ENCODE measurements at places on chromosomes 16 and 17.

GRCh38 chr16:14338236-14338635 is 267.1 kb downstream of the MRTFB start:
- no peak for DNase-seq

- DNase-seq, result no peak
Measured at GRCh38 chr17:4008441-4009185, 44.4 kb upstream of the ATP2A3 start.

- no peak for DNase-seq
Measured at GRCh38 chr17:40316571-40317344, 7.8 kb downstream of the RARA start.

GRCh38 chr17:14432079-14432478 is 131.2 kb downstream of the HS3ST3B1 start:
- DNase-seq, result no peak

- DNase-seq, result no peak
Measured at GRCh38 chr17:31900877-31901276, 631 bp downstream of the UTP6 start.

GRCh38 chr16:54454616-54455015 is 168.0 kb upstream of the IRX3 start:
- no peak for DNase-seq

DNA sequence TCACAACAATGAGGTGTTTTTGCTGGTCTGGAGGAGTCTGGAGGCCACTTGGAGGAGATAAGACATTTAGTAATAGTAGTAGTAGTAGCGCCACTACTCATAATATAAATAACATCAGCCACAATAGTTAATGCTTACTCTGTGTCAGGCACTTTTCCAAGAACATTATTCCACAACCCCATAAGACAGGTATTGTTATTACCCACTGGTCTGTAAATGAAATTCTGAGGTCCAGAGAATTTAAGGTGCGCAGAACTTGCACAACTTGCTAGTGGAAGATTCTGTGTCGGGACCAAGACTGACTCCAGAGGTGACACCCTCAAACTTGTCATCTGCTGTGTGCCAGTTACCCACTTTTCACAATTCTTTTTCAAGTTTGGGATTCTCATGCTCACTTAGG is 106.5 kb downstream of the MRM1 start:
- DNase-seq, result no peak

DNA sequence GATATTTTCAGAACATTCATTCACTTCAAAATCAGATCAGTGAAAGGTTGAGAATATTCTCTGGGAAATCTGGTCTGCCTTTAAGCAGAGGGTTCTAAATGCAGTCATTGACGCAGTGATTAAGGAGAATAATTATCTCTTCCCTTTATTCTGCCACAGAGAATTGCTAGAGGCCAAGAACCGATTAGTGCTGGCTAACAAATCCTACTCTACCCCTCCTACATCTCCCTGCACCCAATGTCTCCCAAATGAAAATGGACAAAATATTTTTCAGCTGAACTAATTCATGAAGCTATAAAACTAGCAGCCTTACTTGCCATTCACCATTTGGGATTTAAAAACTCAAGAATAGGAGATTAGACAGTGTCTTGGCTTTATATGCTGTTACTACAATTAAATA is 185.5 kb upstream of the SOX9 start:
- no peak for DNase-seq

- no peak for DNase-seq
Measured at GRCh38 chr17:17768424-17769088, 68.2 kb downstream of the SREBF1 start.

DNA sequence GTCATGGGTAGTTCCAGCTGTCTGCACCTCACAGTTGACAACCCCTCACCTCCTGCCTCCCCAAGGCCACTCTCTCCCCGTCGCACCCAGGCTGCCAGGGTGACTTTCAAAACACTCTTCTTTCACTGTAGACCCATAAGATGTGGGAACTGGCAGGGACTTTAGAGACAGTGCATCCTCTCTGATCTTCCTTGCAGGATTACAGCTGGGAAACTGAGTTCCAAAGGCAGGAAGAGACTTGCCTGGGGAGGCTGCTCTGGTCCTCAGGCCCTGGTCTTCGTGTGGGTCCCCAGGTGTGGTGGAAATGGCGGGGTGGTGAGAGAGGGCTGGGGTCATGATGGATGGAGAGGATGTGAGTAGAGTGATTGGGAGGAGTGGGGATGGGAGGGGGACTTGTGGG is 21.9 kb upstream of the NKD1 start:
- DNase-seq, result no peak

GRCh38 chr17:35373984-35374765 is 754 bp upstream of the SLFN11 start:
- DNase-seq, result peak; percentile 26

GRCh38 chr16:68640972-68641371 is 4.1 kb upstream of the CDH3 start:
- DNase-seq, result no peak

DNA sequence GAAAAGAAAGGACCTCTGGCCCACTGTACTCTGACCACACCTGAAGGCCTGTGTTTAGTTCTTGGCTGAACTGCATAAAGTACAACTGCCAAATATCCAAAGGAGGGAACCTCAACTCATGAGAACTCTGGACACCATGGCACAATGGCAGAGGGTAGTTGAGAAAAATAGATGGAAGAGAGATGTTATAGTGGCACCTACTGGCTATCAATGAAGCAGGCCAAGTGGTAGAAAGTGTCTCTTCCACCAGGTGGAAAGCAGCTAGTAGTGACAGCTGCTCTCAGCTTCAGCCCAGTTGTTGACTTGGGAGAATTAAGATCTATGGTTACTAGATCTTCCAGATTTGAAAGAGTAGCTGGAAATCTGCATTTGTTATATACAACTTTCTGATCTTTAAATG is 3.2 kb downstream of the MED31 start:
- no peak for DNase-seq

GRCh38 chr16:68144008-68144407 is 58.8 kb downstream of the NFATC3 start:
- no peak for DNase-seq

GRCh38 chr17:43784628-43785101 is 4.4 kb downstream of the CFAP97D1 start:
- DNase-seq, result no peak

DNA sequence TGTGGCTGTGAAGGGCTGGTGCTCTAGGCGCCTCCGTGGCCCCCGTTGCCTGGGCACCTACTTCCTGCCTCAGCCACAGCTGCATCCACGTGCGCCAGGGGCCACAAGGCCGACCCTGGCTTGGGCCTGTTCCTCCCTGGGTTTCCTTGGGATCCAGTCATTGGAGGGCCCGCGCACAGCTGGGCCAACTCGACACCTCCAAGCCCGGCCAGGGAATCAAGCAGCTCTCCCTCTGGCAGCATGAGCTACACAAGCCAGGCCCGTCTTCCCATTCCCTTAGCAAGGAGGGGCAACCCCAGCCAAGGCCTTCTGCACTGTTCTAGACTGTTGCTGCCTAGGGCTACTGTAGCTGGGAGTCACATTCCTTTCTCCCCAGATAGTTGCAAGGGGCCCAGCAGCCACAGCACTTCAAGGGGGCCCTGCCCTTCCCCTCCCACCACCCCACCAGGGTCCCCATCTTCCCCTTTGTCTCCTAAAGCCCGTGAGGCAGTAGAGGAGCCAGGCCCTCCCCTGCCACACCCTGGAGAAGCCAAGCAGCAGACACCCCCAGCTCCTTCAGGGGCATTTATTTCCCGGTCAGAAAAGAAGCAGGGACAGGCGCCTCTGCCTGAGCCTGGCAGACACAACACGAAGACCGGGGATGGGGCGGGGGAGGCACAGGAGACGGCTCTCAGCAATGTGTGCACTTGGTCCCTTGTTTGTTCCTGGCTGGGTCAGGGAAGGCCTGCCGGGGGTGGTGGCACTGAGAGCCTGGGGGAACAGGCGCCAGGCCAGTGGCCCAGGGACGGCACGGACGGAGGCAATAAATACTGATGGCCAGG is 3.8 kb downstream of the ARHGDIA start:
- no peak for DNase-seq

DNA sequence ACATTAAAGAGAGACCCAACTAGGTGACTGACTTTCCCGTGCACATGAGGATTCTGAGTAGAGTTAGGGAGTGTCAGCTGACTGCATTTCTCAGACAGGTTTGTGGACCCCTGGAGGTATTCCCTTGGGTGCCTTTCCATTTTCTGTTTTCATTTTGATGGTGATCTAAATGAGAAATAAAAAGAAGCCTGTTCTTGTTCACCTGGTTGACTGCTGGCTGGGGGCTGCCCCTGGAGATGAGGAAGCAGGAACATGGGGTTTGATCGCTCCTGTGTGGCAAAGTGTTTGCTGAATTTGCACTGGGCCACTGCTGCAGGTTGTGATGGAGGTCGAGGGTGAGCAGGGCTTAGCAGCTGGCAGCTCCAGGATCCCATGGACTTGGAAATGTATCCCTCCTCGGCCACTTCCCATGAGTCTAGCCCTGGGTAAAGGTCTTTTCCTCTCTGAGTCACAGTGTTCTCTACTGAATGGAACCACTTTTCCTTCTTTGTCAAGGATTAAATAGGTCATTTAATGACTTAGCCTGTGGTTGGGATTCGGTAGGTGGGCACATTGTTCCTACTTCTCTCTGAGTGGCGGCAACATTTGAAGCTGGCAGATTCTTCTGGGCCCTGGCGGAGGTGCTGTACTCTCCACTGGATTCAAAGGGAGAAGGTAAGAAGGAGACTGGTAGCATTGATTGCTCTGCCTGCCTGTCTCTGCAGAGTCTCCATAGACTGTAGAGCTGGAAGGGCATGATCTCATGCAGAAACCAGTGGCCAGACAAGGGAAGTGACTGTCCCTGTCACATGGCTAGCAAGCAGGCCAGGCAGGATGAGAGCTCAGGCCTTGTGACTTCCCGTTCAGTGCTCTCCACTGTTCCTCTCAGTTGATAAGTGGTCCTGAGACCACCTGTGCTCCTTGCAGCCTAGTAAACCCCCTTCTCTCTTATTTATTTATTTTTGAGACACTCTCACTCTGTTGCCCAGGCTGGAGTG is 17.9 kb downstream of the SNX29 start:
- DNase-seq, result no peak

- DNase-seq, result no peak
Measured at GRCh38 chr17:40846515-40847144, 20.4 kb downstream of the KRT12 start.

GRCh38 chr17:47244697-47245096 is 8.9 kb upstream of the ITGB3 start:
- no peak for DNase-seq

DNA sequence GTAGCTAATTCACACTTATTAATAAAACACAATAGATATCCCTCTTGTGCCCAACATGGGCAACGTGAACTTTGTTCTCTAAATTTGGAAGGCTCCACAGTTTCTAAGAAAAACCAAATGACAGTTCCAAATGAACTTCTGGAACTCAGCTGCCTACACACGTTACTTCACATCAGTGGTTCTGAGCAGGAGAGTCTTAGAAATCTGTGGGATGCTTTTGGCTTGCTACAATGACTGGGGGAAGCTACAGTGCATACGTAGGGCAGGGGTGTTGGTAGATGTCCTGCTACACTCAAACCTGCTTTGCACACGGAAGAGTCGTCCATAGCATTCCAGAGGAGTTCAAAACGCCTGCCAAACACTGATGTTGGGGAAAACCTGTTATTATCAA is 8.0 kb downstream of the TXNDC11 start:
- DNase-seq, result no peak

DNA sequence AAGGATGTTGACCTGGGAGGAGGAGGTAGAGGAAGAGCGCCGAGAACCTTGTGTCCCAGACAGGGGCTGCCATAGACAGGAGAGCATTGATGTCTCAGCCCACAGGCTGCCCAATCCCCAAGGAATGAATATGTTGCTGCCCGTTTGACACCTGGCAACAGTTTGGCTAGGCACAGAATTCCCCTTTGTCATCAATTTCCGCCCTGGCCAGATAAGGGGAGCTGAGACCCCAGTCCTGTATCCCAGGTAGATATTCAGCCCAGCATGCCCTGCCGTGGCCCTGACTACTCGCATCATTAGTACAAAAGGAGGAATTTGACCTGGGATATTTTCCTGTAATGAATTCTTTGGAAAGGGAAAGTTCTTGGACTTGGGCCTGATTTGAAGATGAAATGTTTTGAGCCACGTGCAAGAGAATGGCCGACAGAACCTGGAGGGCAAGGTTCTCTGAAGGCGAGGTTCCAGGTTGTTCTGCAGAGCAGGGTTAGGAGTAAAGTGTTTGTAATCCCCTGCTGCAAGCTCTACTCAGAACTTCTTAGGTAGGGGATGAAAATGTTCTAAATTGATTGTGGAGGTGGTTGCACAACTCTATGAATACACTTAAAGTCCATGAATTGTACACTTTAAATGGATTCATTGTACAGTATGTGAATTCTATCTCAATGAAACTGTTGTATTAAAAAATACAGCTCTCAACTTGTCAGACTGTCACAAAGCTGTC is 108.8 kb downstream of the SOCS1 start:
- no peak for DNase-seq

- peak; percentile 75 for DNase-seq
Measured at GRCh38 chr17:69414408-69415274, at the start of gene MAP2K6. MAP2K6 (plus strand) TSS chr17:69414697; CDS start chr17:69414985, 288 bp downstream.

- no peak for DNase-seq
Measured at GRCh38 chr16:89581045-89581695, 5.6 kb downstream of the CPNE7 start.

DNA sequence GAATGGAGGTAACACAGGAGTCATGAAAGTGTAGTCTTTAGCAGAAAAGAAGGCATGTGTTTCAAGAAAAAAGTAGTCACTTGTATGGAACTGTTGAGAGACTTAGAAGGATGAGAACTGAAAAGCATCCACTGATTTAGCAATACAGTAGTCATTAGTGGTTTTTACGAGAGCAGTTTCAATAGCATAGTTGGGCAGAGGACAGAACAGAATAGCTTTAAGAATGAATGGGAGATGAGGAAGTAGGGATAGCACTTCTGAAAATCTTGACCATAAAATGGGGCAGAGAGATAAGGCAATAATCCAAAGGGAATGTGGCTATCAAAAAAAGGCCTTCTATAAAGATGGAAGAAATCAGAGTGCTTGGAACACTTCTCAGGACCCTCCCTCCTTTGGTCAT is 64.8 kb upstream of the C17orf78 start:
- DNase-seq, result no peak

DNA sequence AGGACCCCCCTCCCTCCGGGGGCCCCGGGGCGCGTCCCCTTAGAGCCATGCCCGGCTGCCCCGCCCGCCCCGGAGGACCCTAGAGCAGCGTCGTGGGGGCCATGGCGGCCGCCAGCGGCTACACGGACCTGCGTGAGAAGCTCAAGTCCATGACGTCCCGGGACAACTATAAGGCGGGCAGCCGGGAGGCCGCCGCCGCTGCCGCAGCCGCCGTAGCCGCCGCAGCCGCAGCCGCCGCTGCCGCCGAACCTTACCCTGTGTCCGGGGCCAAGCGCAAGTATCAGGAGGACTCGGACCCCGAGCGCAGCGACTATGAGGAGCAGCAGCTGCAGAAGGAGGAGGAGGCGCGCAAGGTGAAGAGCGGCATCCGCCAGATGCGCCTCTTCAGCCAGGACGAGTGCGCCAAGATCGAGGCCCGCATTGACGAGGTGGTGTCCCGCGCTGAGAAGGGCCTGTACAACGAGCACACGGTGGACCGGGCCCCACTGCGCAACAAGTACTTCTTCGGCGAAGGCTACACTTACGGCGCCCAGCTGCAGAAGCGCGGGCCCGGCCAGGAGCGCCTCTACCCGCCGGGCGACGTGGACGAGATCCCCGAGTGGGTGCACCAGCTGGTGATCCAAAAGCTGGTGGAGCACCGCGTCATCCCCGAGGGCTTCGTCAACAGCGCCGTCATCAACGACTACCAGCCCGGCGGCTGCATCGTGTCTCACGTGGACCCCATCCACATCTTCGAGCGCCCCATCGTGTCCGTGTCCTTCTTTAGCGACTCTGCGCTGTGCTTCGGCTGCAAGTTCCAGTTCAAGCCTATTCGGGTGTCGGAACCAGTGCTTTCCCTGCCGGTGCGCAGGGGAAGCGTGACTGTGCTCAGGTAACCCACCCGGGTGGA is 759 bp downstream of the ALKBH5 start:
- DNase-seq, result peak; percentile 53

GRCh38 chr16:85556456-85557082 is 56.6 kb upstream of the GSE1 start:
- DNase-seq, result peak; percentile 50
